ENCODE measurements at places on chromosomes 11 and 22.

GRCh38 chr11:110874437-110875030, 162.3 kb upstream of the ARHGAP20 start:
- DNase-seq, result no peak

DNA sequence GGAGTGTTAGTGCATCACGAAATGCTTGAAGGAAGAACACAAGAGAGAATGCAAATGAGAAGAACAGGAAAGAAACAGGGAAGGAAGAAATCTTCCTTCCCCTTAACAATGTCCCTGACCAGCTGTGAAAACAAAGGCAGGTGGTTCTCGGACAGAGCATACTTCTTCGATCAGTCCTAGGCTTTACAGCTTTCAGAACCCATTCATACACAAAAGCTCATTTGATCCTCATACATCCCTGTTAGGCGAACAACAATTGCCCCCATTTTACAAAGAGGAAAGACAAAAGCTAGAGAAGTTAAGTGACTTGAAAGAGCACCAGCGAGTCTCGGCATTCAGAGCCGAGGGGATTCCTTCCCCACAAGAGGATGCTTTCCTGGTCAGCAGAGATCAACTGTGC, 57.2 kb upstream of the LRRC55 start:
- no peak for DNase-seq

DNA sequence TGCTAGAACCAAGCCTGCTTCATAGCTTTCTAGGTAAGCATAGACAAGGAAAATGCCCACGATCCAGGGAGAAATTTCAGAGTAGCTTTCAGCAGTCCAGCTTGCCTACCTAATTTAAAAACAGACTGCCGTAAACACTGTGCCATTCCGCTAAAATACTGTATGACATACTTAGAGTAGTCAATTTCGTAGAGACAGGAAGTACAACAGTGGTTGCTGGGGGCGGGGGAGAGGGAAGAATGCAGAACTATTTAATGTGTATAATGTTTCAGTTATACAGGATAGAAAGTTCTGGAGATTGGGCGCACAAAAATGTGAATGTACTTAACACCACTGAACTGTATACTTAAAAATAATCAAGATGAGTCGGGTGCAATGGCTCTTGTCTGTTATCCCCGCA, 56.7 kb downstream of the C11orf58 start:
- DNase-seq, result no peak

DNA sequence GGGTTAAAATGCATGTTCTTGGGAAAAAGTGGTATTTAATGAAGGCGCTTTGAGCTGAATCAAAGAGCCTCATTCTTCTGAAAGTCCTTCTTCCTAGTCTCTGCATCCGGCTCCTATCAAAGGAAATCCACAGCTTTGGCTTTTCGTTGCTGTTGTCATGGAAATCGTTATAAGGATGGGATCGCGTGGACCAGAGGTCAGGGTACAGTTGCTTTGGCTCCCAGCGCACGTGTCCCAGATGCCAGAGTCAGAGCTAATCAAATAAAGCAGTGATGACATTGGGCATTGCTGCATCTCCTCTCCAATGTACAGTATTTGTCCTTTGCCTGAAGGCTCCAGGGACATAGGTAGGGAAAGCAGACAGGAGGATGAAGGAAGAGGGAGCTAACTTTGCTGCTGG, 181.9 kb downstream of the MYO18B start:
- no peak for DNase-seq

DNA sequence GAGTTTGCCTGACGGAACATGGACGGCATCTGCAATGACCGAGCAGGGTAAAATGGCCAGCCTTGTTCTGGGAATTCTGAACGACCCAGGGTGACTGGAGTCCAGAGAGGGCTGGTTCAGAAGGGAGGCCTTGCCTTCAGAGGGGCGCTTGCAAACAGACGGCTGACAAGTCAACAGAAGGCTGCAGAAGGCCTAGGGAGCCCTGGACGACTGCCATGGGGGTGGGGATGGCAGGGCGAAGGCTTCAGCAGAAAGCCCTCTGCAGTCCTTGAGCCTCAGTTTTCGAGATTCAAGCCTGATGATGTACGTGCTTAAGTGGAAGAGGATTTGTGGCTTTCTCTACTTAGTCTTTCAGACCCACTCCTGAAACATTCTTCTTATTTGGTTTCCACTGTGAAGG, 117.1 kb upstream of the TBCEL start:
- DNase-seq, result no peak

DNA sequence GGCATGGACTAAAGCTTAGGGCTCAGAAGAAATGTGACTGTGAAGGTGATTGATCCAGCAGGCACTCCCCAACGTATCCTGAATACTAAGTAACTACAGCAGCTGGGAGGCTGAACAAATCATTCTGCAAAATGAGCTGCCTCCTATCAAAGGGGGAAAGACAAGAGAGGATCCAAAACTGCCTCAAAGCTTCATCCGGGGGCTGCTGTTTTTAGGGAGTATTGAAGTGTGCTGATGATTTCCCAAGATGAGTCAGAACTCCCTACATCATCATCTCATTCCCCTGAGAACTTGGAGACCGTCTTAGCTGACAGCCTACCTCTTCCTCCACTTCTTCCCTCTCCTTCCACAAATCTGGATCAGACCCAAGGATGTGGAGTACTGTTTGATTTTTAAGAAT, 108.4 kb upstream of the GRAMD1B start:
- DNase-seq, result peak; percentile 28

DNA sequence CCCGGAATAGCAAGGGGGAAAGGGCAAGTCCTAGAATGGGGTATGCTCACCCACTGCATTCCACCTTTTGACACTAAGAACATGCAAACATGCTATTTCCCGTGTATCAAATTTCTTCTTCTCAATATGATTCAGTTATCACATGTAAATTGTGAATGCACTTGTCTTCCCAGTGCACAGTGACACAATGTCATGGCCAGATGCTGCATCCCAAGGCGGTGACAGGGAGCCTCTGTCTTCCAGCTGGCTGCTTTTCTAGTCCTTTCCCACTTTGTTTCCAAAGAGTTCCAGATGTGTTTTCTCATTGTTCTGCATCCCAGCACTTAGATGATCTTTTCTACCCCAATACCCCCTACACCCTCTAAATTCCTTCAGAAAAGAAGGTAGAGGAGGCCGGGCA, 12.4 kb downstream of the SLC25A18 start:
- DNase-seq, result peak; percentile 15

GRCh38 chr11:2305140-2305778, 3.4 kb downstream of the TSPAN32 start:
- DNase-seq, result peak; percentile 78
